ENCODE measurements at places on chromosomes 3 and 15.

DNA sequence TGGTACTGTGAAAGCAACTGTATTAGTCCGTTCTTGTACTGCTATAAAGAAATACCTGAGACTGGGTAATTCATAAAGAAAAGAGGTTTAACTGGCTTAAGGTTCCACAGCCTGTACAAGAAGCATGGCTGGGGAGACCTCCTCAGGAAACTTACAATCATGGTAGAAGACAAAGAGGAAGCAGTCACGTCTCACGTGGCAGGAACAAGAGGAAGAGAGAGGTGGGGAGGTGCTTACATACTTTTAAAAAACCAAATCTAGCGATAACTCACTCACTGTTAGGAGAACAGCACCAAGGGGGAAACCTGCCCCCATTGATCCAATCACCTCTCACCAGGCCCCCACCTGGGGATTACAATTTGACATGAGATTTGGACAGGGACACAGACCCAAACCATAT is 48.9 kb downstream of the IQGAP1 start:
- no peak for DNase-seq

DNA sequence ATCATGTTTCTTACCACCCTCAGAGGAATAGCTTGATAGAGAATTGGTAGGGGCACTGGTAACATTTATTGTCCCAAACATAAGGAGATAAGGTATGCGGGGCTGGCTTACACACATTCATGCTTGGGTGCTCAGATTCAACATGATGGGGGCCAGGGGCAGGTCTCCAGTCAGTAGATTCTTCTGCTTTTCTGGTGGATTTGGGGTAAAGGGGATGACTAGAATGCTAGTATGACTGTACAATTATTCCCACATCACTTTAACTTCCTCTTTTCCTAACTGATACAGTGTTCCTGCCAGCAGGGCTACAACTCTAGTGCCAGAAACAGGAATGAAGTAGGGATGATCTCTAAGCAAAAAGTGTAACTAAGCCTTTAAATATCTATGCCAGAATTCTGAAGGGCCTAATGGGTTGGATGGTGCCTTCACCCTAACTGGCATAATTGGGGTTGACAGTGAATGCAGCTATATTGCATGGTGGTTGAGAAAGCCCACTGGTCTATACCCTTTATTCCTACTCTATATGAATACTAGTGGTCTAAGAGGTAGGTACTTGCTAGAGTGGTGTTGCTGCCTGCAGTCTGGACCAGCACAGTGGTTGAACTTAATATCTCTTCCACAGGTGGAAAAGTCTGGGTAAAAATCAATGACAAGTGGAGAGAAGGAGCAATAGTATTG is 117.4 kb downstream of the IL12A start:
- no peak for DNase-seq

- DNase-seq = no peak
Observed at GRCh38 chr15:85950101-85950500, 129.6 kb upstream of the AGBL1 start.

- no peak for DNase-seq
Observed at GRCh38 chr3:29128001-29128400, 152.9 kb upstream of the RBMS3 start.

- DNase-seq = peak; percentile 55
Observed at GRCh38 chr3:127417709-127418559, 130.1 kb upstream of the PRR20G start.

GRCh38 chr3:51681453-51681852 is 10.4 kb downstream of the TEX264 start:
- no peak for DNase-seq

- DNase-seq = no peak
Observed at GRCh38 chr3:11534011-11534792, 109.5 kb downstream of the VGLL4 start.

- DNase-seq = no peak
Observed at GRCh38 chr3:50658416-50658815, 16.3 kb upstream of the DOCK3 start.

DNA sequence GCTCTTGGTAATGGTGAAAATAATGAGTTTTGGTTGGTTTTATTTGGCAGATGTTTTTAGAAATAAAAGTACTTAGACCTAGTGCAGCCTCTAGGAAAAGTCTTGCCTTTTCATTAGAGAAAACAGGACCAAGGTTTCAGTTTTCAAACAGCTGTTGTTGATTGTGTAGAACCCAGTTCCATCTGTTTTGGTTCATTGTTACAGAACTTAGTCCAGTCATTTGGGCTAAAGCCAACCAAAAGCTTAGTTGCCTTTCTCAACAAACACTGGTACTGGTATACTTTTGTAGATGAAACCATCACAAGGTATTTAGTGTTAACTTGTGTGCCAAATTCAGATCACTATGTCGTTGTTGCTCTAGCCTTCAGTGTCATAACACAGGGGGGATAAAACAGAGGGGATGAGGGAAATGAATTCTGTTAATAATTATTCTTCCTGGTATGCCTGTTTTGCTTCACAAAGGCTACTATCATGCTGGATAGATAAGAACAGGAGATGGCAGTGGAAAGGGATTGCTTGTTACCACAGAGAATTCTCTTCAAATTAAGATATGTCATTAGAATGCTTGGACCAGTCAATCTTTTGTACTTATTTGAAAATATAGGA is 12.6 kb upstream of the APH1B start:
- DNase-seq = no peak

- DNase-seq = no peak
Observed at GRCh38 chr15:56385908-56386307, 20.7 kb downstream of the TEX9 start.

- no peak for DNase-seq
Observed at GRCh38 chr15:52518487-52519371, 10.0 kb downstream of the MYO5A start.

DNA sequence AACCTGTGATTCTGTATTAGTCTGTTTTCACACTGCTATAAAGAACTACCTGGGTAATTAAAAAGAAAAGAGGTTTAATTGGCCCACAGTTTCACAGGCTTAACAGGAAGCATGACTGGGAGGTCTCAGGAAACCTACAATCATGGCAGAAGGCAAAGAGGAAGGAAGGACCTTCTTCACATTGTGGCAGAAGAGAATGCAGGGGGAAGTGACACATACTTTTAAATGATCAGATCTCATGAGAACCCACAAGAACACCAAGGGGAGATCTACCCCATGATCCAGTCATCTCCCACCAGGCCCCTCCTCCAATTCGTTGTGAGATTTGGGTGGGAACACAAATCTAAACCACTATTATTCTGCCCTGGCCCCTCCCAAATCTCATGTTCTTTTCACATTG is 6.1 kb downstream of the ZKSCAN7 start:
- DNase-seq = no peak

DNA sequence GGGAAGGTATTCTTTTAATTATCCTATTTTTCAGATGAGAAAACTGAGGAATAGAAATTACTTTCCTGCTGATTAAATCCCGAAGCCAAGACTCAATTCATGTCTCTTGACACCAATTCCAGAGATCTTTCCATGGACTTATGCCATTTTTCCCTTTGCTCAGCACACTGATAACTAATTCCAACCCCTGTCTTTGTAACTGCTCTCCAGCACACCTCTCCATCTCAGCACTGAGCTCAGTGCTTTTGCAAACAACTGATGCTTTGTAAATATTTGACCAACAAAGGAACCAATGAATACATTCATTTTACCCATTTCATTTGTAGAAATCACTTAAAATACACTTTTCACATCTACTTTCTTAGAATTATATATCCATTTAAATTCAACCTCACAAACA is 249.1 kb downstream of the IL5RA start:
- no peak for DNase-seq

GRCh38 chr3:197600796-197601565 is 45.2 kb upstream of the BDH1 start:
- no peak for DNase-seq

DNA sequence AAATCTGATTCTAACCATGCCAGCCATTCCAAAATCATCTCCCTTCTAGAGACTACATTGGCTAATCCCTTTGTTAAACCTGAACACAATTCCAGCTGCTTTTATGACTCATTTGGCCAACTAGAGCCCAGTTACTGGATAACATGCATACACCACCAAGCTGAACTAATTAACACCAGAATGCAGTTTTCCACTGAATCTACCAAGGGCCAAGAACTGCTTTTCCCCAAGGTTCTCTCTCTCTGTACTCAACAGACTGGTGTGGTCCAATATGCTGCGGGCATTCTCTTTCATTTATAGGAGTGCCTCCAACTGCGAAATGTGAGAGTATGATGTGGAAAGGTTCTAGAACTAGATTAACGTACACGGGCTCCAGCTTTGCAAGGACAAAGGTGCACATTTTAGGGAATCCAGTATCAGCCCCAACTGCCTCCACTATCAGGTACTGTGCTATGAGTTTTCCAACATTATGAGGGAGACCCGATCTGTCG is 1.5 kb downstream of the CHSY1 start:
- no peak for DNase-seq

DNA sequence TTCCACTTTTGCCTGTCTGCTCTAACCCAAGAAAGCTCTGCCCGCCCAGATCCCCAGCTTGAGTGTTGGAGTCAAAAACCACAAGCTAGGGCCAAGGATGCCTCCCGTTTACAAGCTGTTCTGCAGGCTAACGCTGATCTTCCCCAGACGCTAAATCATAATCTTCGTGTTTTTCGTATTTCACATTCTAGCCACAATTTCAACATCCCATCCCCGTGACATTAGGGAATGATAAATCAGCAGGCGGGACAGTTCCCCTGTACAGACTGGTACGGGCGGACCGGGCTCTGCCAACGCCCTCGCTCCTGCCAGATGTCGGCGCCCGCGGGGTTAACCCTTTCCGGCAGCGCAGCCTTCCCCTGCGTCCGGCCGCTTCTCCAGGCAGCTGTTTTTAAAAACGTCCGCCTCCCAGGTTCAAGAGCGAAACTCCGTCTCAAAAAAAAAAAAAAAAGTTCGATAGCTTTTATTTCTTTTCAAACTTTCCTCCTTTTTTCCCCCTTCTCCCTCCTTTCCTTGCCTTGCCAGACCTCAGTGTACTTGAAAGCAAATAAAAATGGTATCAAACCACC is 81.0 kb upstream of the BNC1 start:
- no peak for DNase-seq

- DNase-seq = no peak
Observed at GRCh38 chr3:197149-197827, 725 bp downstream of the CHL1 start.

DNA sequence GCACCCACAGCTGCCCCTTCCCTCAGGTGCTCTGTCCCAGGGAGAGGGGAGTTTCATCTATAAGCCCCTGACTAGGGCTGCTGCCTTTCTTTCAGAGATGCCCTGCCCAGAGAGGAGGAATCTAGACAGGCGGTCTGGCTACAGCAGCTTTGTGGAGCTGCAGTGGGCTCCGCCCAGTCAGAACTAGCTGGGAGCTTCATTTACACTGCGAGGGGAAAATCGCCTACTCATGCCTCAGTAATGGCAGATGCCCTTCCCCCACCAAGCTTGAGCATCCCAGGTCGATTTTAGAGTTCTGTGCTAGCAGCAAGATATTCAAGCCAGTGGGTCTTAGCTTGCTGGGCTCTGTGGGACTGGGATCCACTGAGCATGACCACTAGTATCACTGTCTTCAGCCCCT is 181.2 kb upstream of the RARB start:
- no peak for DNase-seq

- no peak for DNase-seq
Observed at GRCh38 chr15:89912674-89913396, at the start of gene ARPIN. ARPIN (minus strand) TSS chr15:89912952; CDS start chr15:89912835, 117 bp downstream.

DNA sequence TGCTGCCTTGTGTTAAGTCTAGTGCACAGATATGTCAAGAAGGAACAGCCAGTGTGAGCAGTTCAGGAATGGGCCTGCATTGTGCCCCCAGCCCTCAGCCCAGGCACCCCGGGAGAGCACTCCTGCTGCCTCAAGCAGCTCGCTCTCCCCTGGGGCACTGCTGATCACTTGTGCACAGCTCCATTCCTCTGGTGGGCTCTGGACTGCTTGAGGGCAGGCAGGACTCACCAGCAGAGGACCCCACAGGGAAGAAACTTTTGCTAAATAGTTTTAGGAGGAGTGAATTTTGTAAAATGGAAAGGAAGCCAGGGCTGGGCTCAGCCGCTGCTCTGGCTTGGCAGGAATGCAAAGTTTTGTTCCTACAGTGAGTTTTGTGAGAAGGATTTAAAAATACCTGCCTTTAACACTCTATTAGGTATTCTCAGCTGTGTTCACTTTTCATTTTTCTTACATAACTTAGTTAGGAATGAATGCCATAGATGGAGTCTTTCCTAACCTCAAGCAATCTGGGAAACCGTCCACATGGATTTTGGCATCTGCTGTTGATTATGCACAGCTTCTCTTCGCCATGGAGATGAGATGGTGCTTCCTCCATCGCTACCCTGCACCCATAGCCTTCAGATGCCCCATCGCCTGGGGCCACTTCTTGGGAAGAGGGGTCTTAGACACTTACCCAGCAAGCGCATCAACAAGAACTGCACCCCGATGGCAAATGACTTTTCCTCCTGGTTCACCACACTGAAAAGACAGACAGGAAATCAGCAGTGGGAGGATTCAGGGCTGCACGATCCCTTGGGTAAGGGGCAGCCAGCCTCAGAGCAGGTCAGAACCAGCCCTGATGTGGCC is 42.3 kb upstream of the RAB6B start:
- DNase-seq = peak; percentile 70

GRCh38 chr3:134332344-134332743 is 41.9 kb downstream of the AMOTL2 start:
- no peak for DNase-seq

DNA sequence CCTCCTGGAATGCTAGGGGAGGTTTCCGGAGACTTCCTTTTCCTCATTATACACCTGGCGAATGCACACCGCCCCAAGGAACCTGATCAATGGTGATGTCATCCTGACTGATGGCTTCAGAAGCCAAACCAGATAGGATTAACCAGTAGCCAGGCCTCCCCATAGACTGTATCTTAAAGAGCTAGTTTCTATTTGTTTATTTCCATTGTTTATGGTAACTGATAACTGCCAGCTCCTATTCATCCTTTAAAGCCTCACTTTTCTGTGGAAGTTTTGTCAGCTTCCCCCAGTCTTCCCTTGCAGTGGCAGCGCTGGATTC is at the start of gene MKRN2OS:
Gene MKRN2OS (minus strand): TSS at position 27 of the 319 bp plus-strand sequence. CDS start 35 bp downstream, outside the sequence.
- DNase-seq = no peak

DNA sequence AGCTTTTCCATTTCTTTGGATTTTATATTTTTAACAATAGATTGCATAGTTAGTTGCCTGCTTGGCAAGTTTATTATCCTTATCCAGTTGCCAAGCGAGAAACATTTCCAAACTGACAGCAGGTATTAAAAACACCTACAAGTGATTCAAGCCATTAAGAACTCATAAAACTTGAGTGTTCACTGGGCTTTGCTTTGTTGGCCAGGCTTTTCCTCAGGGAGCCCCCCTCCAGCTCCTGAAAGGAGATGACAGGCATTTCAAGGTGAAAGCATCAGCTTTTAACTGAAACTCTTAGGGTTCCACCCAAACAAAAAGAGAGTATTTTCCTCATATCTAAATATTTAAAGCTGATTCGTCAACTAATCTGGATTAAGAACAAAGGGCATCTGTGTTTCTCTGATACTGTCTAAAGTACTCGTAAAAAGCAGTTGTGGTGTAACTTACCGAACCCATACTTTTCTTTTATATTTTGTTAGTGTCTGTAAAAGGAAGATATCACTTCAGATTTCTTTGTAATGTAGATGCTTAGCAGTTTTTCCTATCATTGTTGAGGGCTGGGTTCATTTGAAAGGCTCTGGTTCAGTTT is 363.4 kb downstream of the OTOL1 start:
- DNase-seq = no peak
